Naive thymus-derived CD4-positive, alpha-beta T cell (primary cell): ENCODE measurements at places on chromosomes 11 and 22.

GRCh38 chr11:62004473-62004872 is 37.0 kb upstream of the FTH1 start:
- no peak for DNase-seq

DNA sequence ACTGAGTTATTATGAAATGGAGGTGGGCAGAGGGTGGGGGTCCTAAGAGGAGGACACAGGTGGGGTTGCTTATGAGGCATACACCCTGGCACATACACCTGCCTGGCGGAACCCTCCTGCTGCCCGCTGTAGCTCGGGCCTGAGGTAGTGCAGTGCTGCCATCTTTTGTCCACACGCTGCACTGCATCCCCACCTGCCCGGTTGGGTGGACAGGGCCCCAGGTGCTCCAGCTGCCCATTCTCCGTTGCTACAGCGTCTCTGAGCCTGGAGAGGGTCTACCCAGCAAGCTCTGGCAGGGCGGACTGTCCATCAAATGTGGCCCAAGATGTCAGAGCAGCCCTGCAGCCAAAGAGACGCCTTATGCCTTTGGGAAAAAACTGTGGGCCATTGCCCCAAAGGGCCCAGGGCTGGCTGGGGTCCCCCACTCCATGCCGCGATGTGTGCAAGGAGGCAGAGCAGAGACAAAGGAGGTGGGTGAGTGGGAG is 131.2 kb downstream of the BUD13 start:
- DNase-seq: no peak

DNA sequence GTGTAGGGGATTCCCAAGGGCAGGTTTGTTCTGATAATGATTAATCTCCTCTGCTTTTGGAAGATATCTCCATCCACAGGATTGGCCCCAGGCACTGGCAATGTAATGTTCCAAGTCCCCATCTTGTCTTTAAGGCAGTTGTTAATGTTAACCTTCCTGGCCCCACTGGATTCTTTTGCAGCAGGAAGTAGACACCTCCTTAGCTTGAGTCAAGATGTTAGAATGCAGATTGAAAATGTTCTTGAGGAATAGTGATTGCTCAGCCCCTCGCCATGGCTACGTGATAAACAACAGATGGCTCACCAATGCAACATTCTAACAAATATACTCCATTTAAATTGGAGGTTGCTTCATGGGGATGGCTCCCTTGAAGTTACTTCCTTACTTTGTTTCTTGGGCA is 7.3 kb downstream of the HEPHL1 start:
- no peak for DNase-seq

GRCh38 chr11:113907681-113908080 is 3.1 kb downstream of the HTR3B start:
- DNase-seq: no peak

DNA sequence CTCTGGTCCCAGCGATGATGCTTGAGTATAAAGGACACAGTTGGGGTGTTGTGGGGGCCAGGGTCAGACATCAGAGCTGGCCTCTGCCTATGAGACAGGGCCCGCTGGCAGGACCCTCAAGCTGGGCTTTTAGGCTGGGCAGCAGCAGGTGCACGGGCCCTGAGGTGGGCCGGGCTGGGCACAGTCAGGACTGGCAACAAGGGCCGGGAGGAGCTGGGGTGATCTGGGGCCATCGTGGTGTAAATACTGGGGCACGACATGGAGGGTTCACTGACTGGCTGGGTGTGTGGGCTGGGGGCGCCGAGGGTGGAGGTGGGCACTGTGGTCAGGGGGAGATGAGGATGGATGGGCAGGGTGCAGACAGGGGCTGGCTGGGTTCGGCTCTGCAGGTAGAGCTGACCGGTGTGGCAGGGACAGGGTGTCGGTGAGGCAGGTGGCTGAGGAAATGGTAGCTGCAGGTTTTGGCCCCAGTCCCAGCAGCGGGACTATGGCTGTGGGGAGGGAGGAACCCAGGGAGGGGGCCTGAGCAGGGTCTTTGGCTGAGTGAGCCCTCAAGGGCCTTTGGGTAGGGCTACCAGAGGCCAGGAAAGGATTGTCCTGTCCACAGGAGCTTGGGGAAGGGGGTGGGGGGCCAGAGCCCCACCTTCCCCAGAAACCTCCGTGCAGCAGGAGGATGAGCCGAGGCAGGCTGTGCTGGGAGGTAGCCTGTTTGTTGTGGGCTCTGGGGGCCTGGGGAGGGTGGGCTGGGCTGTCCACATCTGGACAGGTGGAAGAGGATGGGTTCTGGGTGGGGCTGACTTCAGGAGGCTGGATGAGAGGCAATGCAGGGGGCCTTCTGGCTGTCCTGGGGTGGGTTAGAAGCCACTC is 81.4 kb downstream of the KCNQ1 start:
- DNase-seq: peak; percentile 17

DNA sequence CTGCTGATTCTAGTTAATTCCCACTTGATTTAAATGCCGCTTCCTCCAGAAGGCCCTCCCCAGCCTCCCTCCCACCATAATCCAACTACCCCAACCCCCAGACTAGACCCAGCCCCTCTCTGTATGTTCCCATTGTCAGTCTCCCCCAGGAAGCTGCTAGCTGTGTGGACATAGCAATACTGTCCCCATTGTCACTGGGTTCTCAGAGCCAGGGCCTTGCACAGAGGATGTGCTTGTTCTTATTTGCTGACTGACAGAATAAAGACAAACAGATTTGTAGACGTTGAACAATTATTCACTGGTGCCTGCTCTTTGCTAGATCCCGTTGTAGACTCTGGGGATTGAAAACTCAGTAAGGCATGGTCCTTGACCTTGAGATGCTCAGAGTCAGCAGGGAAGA is 45.7 kb upstream of the NAV2 start:
- DNase-seq: no peak

- DNase-seq: no peak
These were observed 495.6 kb upstream of the LRRC4C start for GRCh38 chr11:41955066-41955465.

DNA sequence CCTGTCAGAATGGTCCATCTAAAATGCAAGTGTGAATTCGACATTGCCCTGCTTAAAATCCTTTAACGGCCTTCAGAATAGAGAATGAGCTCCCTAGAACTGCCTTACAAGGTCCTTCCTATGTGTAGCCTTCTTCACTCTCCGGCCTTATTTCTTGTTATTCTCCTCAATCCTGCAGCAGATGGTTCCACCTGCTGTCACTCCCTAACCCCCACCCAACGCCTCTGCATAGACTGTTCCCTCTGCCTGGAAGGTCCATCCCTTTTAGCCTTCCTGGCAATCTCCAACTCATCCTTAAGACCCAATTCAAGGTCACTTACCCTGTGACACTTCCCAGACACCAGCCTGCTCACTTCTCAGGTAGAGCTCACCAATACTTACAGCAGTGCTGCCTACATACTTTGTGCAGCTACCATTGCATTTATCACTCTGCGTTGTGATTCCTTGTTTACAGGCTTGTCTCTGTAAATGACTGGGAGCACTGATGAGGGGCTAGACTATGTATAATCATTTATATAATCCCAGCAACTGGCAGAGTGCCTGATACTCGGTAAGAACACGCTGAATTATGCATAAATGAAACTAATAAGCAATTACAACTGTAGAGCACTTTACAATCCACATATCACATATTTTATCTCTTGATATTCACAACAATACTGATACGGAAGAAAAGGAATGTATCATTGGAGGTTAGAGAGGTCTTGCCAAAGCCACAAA is 58.9 kb downstream of the CLPB start:
- DNase-seq: no peak

GRCh38 chr11:270451-271318 is 7.5 kb upstream of the NLRP6 start:
- no peak for DNase-seq

- DNase-seq: no peak
These were observed 359.0 kb downstream of the LARGE1 start for GRCh38 chr22:33561149-33561807.

DNA sequence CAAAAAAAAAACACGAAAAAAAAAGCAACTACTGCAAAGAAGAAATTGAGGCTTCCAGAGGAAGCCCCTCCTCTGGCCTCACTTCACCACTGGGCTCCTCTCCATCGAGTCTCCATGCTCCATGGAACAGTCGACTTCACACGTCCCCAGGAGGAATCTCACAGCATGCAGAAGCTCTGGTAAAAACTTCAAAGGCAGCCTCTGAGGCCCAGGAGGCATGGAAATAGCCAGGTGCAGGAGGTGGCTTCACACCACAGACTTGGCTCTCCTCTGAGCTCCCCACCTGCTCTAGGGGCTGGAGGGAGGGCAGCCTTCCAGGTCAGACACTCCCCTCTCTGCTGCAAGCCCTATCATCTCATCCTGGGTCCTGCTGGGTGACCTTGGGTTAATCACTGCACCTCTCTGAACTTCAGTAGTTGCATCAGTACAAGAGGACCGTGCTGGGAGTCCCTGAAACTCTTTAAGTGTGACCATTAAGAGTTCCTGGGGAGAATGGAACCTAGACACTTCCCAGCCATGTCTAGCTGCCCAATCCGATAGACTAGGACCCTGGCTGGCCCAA is 8.2 kb downstream of the PDE2A start:
- DNase-seq: no peak
